Stimulated activated CD4-positive, alpha-beta T cell treated with anti-CD3 and anti-CD28 coated beads, Interleukin-15, amount 100 ng/mL, for 1 hour (primary cell): ENCODE measurements at places on chromosomes 1 and 21.

DNA sequence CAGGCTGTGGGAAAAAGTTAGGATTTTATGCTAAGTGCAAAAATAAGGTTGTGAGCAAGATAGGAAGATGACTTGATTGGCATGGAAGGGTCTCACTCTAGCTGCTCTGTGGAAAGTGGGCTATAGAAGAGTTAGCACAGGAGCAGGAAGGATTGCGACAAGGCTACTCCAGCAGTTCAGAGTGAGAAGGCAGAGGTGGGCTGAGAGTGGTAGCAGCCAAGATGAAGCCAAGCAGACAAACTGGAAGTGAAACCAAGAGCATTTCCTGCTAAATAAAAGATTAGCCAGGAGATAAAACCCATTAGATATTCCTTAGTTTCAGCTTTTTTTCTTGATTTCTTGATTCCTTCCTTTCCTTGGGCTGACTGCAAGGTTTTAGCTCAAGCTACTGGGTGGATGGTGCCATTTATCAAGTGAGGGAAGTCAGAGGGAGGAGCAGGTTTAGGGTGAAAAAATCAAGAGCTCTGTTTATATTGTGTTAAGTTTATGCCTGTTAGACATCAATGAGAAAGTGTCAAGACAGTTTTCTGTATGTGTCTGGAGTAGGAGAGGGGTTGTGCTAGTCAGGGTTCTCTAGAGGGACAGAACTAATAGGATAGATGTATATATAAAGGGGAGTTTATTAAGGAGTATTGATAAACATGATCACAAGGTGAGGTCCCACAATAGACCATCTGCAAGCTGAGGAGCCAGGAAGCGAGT is 33.1 kb upstream of the ZNF644 start:
- no peak for DNase-seq

GRCh38 chr1:201748335-201748734 is 80.6 kb upstream of the IPO9 start:
- no peak for DNase-seq

DNA sequence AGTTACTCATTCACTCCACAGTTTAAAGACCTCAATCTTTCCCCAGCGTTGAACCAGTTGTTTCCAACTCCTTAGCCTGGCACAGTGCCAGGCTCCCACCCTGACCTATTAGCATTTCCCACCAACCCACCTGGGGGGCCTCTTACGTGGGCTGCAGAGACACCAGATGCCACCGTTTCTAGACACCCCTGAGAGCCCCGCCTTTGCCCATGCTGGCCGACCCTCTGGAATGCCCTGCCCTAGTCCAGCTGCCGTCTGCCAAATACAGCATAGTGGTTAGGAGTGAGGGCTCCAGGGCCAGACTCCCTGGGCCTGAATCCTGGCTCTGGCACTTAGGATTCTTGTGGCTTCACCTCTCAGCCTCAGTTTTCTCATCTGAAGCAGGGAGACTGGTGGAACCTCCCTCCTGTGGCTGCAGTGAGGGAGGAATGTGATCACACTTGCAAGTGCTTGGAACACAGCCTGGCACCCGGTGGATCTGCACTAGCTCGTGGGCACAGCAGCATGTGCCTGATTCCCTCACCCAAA is 65.2 kb downstream of the TMCO4 start:
- DNase-seq = no peak

DNA sequence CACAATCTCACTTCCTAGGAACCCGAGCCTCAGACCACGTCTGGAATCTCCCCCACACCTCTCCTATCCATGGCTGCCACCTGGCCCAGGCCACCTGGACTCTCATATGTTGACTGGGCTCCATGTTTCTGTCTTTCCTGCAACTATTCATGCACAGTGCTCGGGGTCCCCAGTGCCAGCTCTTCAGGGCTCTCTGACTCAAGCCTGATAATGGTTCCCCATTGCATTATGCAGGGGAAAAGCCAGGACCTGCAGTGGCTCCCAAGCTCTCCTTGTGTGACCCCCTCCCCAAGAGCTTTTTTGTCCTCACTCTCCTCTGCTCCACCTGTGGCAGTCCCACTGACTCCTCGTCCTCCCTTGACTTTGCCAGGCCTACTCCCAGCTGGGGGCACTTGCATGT is 417.6 kb downstream of the NPHP4 start:
- no peak for DNase-seq

GRCh38 chr21:31331231-31331630 is 12.8 kb downstream of the TIAM1 start:
- DNase-seq = no peak

GRCh38 chr1:51768971-51769588 is 109.4 kb downstream of the NRDC start:
- no peak for DNase-seq

DNA sequence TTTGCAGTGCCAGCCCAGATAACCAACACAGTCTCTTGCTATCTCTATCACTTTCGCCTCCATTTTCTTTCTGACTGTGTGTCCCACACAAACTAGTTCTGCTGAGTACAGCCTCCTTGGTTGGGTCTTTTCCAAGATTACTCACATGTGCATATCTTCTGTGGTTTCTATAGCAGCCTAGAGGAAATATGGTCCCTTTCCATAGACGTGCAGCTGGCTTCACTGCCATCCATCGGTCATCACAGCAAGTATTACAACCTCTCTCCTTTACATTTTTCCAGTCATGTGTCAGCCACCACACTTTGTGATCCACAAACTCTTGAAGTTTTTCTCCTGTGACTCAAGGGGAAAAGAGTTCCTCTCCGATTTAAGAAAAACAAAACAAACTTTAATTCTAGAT is 893.4 kb upstream of the ADGRL4 start:
- no peak for DNase-seq

- no peak for DNase-seq
These were observed 10.1 kb upstream of the SLAMF9 start for GRCh38 chr1:159964144-159964543.

DNA sequence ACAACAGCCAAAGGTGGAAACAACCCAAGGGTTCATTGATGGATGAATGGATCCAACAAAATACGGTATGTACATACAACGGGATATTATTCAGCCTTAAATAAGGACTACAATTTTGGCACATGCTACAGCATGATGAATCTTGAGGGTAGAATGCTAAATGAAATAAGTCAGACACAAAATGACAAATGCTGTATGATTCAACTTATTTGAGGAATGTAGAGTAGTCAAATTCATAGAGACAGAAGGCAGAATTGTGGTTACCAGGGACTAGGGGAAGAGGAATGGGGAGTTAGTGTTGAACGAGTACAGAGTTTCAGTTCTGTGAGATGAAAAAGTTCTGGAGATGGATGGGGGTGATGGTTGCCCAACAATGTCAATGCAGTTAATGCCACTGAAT is 118.0 kb upstream of the PAXBP1 start:
- no peak for DNase-seq

GRCh38 chr1:2391931-2392509 is 379 bp downstream of the RER1 start:
- DNase-seq = no peak

- no peak for DNase-seq
These were observed 72.5 kb upstream of the RAB3GAP2 start for GRCh38 chr1:220344745-220345144.

DNA sequence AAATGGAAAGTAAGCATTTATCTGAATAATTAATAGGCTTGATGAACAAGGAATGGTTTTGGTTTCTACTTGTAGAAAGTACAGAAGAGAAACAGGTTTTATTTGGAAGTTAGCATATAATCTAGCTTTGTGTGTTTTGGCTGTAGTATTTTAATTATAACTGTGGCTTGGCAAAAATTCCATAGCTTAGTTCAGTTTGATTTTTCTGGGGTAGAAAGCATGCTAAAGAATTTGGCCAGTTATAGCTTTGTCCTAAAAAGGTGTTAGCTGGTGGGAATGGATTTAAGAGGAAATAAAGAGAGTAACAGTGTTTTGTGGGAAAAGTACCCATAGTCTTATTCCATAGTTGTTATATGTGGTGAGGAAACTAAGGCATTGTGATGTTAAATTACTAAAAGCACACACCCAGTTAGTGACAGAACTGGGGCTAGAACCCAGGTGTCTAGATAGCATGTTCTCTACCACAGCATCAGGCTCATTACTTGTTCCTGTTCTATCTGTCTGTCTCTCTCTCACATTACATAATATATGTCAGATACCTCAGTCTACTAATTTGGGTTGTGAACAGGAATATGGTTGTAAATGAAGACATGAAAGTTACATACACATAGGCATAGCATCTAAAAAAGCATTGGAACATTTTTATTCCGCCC is 55.0 kb downstream of the MPZL1 start:
- DNase-seq = no peak

GRCh38 chr1:165050246-165050645 is 306.3 kb downstream of the LMX1A start:
- no peak for DNase-seq

DNA sequence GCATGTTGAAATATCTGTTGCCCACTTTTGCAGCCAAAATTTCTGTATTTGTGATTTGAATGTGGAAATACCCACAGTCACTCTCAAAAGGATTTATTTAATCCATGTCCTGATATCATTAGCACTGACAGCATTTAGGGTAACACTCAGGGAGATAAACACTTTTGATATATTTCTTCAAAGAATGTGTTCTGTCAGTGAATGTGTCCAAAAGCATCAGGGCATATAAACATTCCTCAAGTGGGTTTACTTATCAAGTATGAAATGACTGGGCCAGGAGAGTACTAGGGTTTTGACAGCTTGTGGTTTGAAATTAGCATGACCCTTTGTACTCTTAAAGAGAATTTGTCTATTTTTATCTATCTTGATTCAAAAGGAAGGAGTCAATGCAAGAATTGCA is 1302.1 kb upstream of the ADGRL2 start:
- DNase-seq = no peak

- no peak for DNase-seq
These were observed 99.2 kb upstream of the GRIK3 start for GRCh38 chr1:37133276-37134145.

DNA sequence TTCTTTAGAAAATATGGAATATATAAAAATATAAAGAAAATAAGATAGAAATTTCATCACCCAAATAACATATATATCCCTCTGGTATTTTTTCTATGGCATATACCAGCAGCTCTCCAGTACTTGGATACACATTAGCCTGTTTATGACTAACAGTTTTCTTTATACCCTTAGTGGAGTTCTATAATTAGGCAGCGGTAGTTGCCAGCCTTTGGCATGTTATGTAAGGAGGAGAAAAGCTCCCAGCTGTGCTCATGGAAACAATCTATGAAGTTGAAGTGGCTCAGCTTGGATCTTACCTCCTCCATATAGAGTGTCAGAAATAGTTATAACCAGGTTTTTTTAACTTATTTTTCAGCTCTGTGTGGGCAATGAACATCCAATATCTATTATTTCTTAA is 1636.8 kb downstream of the AMY1C start:
- DNase-seq = no peak

GRCh38 chr1:222026280-222026679 is 284.4 kb upstream of the DUSP10 start:
- no peak for DNase-seq

DNA sequence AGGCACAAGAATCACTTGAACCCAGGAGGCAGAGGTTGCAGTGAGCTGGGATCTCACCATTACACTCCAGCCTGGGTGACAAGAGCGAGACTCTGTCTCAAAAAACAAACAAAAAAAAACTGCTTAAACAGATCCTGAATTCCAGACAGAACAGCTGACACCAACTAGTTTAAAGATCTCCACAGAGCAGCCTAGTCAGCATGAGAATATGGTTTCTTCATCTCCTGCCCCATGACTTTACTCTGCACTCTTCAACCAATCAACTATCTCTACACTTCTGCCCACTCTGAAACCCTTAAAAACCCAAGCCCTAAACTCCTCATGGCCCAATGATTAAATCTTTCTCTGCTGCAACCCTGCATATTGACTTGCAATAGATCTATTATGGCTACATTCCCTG is 7.5 kb upstream of the PRRC2C start:
- no peak for DNase-seq

GRCh38 chr21:46666941-46667740 is 31.7 kb downstream of the PRMT2 start:
- DNase-seq = no peak

- DNase-seq = no peak
These were observed 5.2 kb upstream of the FOXD3 start for GRCh38 chr1:63316984-63317816.

DNA sequence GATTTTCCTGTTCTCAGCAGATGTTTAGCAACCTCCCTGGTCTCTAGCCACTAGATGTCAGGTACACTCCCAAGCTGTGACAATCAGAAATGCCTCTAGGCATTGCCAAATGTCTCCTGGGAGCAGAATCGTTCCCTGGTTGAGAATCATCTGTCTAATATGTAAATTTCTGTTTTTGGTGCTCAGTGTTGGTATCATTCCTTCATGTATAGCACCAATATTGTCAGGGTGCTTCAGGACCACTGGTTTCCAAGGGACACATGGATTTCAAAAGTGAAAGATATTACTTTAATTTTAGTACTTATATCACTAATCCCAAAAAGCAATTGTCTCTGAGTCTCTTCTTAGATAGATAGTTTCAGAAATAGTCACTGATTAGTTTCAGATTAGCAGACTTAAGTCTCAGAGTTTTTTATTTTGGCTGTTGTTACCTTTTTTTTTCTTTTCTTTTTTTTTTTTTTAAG is 160.1 kb downstream of the PTPRC start:
- DNase-seq = no peak

- DNase-seq = no peak
These were observed 2.0 kb downstream of the PRMT6 start for GRCh38 chr1:107058245-107059032.

DNA sequence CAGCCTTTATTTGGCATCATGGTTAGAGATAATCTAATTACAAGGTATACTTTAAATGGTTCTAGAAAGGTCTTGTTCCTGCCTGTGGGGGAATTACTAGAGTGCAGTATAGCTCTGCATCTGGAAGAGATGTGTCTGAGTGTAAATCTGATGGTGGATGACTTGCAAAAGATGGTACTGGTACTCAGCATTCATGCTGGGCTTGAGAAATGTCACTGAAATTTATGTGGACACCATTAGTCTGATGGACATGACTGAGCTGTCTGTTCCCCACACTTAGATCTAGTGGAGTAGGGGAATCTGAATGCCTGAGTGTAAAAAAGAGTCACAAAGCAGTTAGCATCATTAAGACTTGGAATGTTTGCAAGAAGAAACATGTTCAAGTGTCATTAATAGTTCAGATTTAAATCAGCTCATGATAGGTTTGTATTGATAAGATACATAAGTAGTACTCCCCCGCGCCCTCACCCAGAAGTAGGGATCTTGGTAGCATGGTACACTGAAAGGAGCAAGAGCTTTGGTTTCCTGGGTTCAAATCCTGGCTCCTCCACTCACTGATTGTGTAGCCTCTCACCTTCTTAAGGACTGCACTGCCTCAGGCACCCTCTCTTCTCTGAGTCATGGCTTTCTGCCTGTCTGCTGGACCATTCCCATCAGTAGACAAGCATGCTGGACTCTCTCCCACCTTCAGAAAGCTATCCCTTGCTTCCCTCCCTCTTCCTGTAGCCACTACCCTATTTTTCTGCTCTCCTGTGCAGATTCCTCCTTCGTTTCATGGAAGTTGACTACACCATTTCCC is 292.9 kb downstream of the NFIA start:
- DNase-seq = no peak

DNA sequence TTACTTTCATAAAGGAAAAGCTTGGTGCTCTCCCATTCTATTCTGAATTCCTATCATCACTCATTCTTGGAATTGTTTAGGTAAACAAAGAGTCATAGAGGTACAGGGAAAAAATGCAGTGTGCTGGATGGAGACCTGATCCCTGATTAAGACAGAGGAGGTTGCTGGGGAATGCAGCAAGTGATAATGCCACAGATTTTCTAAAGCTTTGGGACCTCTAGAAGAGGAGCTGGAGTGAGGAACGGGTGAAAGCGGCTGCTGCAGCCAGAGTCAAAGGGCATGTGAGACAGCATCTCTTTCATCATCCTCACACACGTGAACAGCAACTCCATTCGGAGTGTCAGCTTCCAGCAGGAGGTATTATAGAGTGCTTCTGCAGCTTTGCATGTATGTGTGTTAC is 54.9 kb upstream of the DIPK1A start:
- DNase-seq = no peak
